Naive thymus-derived CD8-positive, alpha-beta T cell (primary cell): ENCODE measurements at places on chromosomes 16 and 17.

- H3K4me1 ChIP-seq, result no peaks in the 10 kb centered on the region
- H3K4me3 ChIP-seq, result no peak overlapping the region
- no peak for DNase-seq
- no peak overlapping the region for H3K27ac ChIP-seq
Measured at GRCh38 chr17:19578545-19578944, 44.9 kb downstream of the SLC47A1 start.

DNA sequence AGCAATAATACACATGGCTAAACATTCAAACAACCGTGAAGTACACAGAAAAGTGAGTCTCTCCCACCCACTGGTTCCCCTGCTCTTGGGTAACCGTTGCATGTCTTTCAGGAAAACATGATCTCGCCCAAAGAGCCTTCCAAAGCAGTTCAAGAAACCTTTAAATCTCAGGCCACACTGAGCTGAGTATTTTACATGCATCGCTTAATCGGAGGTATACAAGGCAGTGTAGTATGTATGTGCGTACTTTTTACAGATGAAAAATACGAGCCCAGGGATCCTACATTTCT lies 741 bp upstream of the DEXI start:
- no peaks in the 10 kb centered on the region for H3K27me3 ChIP-seq
- peak overlapping the region; percentile 81 for H3K27ac ChIP-seq
- peak overlapping the region; percentile 74 for H3K4me3 ChIP-seq
- no peaks in the 10 kb centered on the region for H3K36me3 ChIP-seq

DNA sequence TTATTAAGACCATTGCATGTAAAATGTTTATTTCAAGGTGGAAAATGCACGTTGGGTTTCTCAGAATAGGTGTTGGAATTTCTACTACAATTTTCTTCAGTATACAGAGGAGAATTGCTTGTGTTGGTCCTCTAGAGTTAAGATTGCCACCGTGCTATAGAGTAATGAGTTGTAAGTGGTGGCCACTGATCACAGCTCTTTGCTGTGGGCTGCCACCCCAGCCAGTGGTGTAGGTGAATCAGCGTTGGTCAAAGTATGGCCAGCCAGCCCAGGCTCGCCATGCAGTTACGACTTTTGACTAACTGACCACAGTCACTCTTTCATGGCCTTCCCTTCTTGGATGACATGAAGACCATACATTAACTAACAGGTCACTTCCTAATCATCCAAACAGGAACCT lies 12.6 kb upstream of the PRKAR1A start:
- DNase-seq, result no peak
- peaks cover 24% of the 10 kb centered on the region for H3K4me1 ChIP-seq
- H3K27me3 ChIP-seq, result peaks cover 23% of the 10 kb centered on the region
- no peak overlapping the region for H3K4me3 ChIP-seq
- no peak overlapping the region for H3K27ac ChIP-seq

- no peak overlapping the region for H3K27ac ChIP-seq
- no peak for DNase-seq
- H3K27me3 ChIP-seq, result no peaks in the 10 kb centered on the region
- peaks cover 14% of the 10 kb centered on the region for H3K36me3 ChIP-seq
Measured at GRCh38 chr16:5045499-5046115, 11.9 kb upstream of the NAGPA start.

DNA sequence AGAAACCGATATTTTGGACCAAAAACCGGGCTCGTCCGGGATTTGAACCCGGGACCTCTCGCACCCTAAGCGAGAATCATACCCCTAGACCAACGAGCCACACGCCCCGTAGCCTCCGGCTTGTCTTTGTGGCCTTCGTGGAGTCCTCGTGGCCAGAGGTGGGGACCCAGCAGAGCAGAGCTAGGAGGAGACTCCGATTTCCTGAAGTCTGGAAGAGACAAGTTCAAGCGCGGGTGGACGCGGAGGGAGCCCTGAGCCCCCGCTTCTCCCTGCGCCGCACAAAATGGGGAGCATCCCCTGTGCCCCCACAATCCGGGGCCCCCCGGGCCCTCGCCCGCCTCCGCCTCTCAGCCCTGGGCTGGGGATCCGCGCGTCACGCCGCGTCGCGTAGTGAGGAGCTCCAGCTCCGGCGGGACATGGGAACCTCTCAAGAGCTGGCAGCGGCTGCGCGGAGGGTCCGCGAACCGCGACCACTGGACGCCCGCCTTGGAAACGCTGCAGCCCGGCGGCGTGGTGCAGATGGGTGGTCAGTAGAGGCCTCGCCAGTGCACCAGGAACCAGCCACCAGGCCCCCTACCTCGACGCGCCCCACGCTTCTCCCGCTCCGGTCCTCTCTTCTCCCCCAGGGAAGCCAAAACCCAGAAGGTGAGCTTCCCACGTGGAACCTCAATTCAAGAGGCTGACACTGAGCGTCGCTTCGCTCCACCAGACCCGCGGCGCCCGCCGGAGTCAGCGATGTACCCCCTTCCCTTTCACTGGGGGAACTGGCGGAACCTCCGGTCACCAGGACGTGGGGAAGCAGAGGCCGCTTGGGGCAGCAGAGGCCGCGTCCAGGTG lies 5.2 kb upstream of the OR1F1 start:
- peaks cover 69% of the 10 kb centered on the region for H3K27me3 ChIP-seq
- H3K4me1 ChIP-seq, result peaks cover 25% of the 10 kb centered on the region
- H3K27ac ChIP-seq, result no peak overlapping the region
- peak overlapping the region; percentile 80 for H3K4me3 ChIP-seq

GRCh38 chr16:50368410-50369132 lies at the start of gene BRD7:
BRD7 (minus strand) TSS chr16:50368988; CDS start chr16:50368774, 214 bp downstream.
- peak; percentile 71 for DNase-seq
- peaks cover 58% of the 10 kb centered on the region for H3K4me1 ChIP-seq
- H3K36me3 ChIP-seq, result peaks cover 3% of the 10 kb centered on the region
- H3K27ac ChIP-seq, result peak within 1 kb of the TSS; percentile 97
- peak within 1 kb of the TSS; percentile 95 for H3K4me3 ChIP-seq

- H3K4me3 ChIP-seq, result no peak overlapping the region
- peaks cover 6% of the 10 kb centered on the region for H3K4me1 ChIP-seq
- no peak overlapping the region for H3K27ac ChIP-seq
- H3K36me3 ChIP-seq, result peaks cover 14% of the 10 kb centered on the region
- no peak for DNase-seq
- H3K27me3 ChIP-seq, result no peaks in the 10 kb centered on the region
Measured at GRCh38 chr16:75025761-75026160, 26.9 kb downstream of the ZNRF1 start.

DNA sequence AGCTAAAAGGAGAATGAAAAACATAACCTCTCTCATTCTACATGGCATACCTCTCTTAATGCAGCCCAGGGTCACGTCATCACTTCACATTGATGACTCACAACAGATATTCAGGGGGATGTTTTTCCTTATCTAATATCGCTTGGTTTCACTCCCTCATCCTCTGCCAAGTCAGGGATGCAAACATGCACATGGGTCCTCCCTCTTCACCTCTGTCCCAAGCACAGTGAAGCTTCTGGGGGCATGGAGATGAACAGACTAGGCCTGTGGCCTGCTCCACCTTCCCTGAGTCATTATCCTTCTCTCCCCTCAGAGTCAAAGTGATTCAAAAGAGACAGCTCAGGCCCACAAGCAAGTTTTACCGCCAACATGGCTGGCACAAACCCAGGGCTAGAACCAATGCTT lies 2.3 kb upstream of the MT2A start:
- peaks cover 46% of the 10 kb centered on the region for H3K4me1 ChIP-seq
- no peak for DNase-seq
- no peaks in the 10 kb centered on the region for H3K27me3 ChIP-seq
- H3K36me3 ChIP-seq, result no peaks in the 10 kb centered on the region

DNA sequence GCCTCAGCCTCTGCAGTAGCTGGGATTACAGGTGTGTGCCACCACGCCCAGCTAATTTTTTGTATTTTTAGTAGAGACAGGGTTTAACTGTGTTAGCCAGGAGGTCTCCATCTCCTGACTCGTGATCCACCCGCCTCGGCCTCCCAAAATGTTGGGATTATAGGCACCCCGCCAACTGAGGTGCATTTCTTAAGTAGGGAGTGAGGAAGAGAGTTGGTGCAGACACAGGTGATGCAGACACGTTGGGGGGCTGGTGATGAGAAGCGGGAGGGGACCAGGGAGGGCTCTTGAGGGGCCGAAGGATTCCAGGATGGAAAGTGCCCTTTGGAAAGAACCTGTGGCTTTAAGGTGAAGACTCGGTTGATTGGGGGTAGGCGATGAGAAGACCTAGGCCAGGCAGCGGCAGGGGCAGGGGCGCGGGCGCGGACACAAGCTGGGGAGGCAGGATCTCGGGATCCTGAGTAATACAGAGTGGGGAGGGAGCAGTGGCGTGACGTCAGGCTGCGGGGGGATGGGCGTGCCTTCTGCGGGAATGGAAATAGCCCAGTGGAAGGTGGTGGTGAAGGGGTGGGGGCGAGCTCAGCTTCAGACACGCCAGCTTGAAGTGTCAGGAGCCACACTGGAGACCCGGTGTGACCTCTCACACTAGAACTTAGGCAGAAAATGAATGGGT lies 2.5 kb upstream of the ATP6V0C start:
- H3K4me3 ChIP-seq, result no peak overlapping the region
- no peak for DNase-seq
- H3K4me1 ChIP-seq, result peaks cover 26% of the 10 kb centered on the region
- peaks cover 4% of the 10 kb centered on the region for H3K36me3 ChIP-seq
- H3K27me3 ChIP-seq, result no peaks in the 10 kb centered on the region

- no peak for DNase-seq
- H3K27ac ChIP-seq, result peak overlapping the region; percentile 97
- H3K27me3 ChIP-seq, result no peaks in the 10 kb centered on the region
- peaks cover 22% of the 10 kb centered on the region for H3K36me3 ChIP-seq
Measured at GRCh38 chr16:28924399-28924761, 658 bp downstream of the RABEP2 start.

GRCh38 chr17:73133911-73134649 lies 30.7 kb upstream of the SSTR2 start:
- H3K36me3 ChIP-seq, result no peaks in the 10 kb centered on the region
- no peaks in the 10 kb centered on the region for H3K27me3 ChIP-seq
- peaks cover 8% of the 10 kb centered on the region for H3K4me1 ChIP-seq

DNA sequence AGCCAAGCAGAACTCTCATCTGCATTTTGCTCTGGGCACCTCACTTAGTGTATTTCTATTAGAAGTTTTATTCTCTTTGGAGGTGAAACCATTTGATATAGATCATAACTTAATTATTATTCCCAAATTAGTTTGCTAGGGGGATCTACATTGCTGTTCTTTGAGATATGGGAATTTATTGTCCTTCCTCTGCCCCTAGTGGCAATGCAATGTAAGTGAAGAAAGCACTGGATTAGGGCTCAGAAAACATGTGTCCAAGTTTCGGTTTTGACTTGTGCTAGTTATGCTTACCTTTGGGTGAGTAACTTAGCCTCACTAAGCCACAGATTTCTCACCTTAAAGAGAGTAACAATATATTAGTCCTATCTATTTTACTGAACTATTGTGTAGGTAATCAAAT lies 2.9 kb downstream of the KRT39 start:
- no peak overlapping the region for H3K4me3 ChIP-seq
- no peaks in the 10 kb centered on the region for H3K4me1 ChIP-seq
- H3K27ac ChIP-seq, result no peak overlapping the region
- peaks cover 8% of the 10 kb centered on the region for H3K27me3 ChIP-seq
- no peak for DNase-seq

- no peak overlapping the region for H3K27ac ChIP-seq
- no peaks in the 10 kb centered on the region for H3K4me1 ChIP-seq
- no peak for DNase-seq
- H3K36me3 ChIP-seq, result no peaks in the 10 kb centered on the region
Measured at GRCh38 chr16:53973021-53973420, 269.1 kb downstream of the FTO start.

- no peak overlapping the region for H3K27ac ChIP-seq
- H3K4me3 ChIP-seq, result no peak overlapping the region
- no peaks in the 10 kb centered on the region for H3K36me3 ChIP-seq
Measured at GRCh38 chr17:80109713-80110446, 8.5 kb downstream of the GAA start.

GRCh38 chr17:62717889-62718288 lies 90.2 kb downstream of the MARCHF10 start:
- H3K4me3 ChIP-seq, result no peak overlapping the region
- H3K27ac ChIP-seq, result no peak overlapping the region
- H3K27me3 ChIP-seq, result no peaks in the 10 kb centered on the region
- DNase-seq, result no peak
- no peaks in the 10 kb centered on the region for H3K4me1 ChIP-seq

- H3K27me3 ChIP-seq, result peaks cover 16% of the 10 kb centered on the region
- no peak overlapping the region for H3K4me3 ChIP-seq
- no peaks in the 10 kb centered on the region for H3K4me1 ChIP-seq
- peaks cover 2% of the 10 kb centered on the region for H3K36me3 ChIP-seq
Measured at GRCh38 chr16:9300252-9300651, 208.8 kb downstream of the HAPSTR1 start.

DNA sequence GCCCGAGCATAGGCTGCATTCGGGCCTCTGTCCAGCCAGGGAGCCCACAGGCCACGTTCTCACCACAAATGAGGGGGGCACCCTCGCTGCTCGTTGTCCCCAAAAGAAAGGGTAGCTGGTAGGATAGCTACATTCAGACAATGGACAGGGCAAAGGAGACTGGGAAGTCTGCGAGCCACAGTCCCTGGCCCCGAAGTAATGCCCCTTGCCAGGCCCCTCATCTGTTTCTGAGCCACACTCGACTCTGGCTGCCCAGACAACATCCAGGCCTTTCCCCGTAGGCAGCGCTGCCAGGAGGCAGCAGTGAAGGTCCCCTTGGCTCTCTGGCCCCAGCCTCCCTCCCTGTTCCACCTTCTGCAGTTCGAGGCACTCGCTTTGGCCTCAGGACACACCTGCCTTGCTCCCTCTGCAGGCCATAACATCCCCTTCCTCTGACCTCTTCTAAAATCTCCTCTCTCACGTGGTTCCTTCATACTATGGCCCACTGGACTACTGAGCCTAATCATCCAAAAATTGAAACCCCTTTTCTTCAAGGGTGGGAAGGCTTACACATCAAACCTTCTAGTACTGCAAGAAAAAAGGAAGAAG lies 12.2 kb downstream of the AIPL1 start:
- no peak overlapping the region for H3K27ac ChIP-seq
- no peak overlapping the region for H3K4me3 ChIP-seq
- peaks cover 16% of the 10 kb centered on the region for H3K27me3 ChIP-seq
- DNase-seq, result no peak

DNA sequence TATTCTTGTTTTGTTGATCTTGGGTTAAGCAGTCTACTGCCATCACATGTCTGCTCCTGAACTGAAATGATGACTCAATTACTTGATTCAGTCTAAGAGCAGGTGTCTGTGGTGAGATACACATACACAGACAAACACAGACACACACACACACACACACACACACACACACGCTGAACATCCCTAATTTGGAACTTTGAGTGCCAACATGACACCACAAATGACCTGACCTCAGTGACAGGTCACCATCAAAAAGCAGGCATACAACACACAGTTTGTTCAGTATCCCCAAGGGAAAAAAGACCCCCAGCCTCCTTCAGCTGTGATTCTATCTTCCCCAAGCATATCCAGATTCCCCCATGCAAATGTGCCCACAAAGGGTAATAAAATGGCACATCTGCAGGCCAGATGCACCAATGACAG lies 130.1 kb upstream of the TMEM97 start:
- H3K27me3 ChIP-seq, result no peaks in the 10 kb centered on the region
- no peak for DNase-seq

GRCh38 chr17:81580481-81580880 lies 28.3 kb upstream of the FAAP100 start:
- H3K36me3 ChIP-seq, result peaks cover 68% of the 10 kb centered on the region
- peaks cover 30% of the 10 kb centered on the region for H3K4me1 ChIP-seq
- no peak overlapping the region for H3K4me3 ChIP-seq
- H3K27me3 ChIP-seq, result no peaks in the 10 kb centered on the region
- H3K27ac ChIP-seq, result no peak overlapping the region
- DNase-seq, result no peak

GRCh38 chr17:35607239-35607847 lies 20.2 kb downstream of the AP2B1 start:
- H3K4me3 ChIP-seq, result no peak overlapping the region
- H3K27me3 ChIP-seq, result no peaks in the 10 kb centered on the region
- no peaks in the 10 kb centered on the region for H3K4me1 ChIP-seq
- H3K36me3 ChIP-seq, result peaks cover 83% of the 10 kb centered on the region
- no peak for DNase-seq

GRCh38 chr17:77826132-77826873 lies 132.2 kb upstream of the TNRC6C start:
- H3K27ac ChIP-seq, result no peak overlapping the region
- H3K36me3 ChIP-seq, result no peaks in the 10 kb centered on the region
- no peaks in the 10 kb centered on the region for H3K27me3 ChIP-seq
